Activated naive CD8-positive, alpha-beta T cell treated with anti-CD3 and anti-CD28 coated beads for 36 hours (primary cell): ENCODE measurements at places on chromosomes 5 and 9.

GRCh38 chr9:103444176-103444575, 449.0 kb downstream of the CYLC2 start:
- no peak for DNase-seq

DNA sequence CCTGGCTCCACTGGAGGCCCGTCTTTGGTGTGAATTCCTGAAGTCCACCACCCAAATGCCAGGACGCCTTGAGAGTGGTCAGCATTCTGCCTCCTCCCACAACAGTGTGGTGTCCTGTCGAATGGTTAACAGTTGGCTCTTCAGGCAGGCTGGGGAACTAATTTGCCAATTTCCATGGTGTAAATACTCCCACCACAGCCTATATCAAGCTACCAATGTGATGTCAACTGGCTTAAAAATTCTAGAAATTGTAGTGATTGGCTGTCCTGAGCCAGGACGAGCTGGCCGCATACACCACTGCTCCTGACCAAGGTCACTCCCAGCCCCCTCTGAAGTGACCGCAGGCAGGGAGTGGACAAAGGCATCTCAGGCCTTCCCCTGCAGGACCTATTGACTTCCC, 11.1 kb downstream of the UNC5A start:
- no peak for DNase-seq

DNA sequence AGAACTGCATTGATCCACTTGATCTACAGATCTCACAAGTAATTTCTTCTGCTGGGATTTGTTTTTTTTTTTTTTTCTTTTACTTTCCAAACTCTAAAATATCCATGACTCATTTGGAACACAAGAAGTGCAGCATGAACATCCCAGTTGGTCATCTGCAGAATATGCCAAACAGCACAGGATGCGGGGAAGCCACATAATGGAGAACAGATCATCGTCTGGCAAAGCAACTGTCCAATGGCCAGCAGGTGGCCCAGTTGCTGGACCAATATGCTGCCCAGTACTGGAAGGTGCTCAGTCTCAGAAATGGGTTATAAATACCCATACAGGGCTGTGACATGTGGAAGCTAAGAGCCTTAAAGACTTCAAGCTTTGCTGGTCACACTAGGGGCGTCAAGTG, 221.3 kb upstream of the TAS2R1 start:
- DNase-seq: no peak

GRCh38 chr5:169668732-169669131, 31.7 kb downstream of the DOCK2 start:
- DNase-seq: no peak

DNA sequence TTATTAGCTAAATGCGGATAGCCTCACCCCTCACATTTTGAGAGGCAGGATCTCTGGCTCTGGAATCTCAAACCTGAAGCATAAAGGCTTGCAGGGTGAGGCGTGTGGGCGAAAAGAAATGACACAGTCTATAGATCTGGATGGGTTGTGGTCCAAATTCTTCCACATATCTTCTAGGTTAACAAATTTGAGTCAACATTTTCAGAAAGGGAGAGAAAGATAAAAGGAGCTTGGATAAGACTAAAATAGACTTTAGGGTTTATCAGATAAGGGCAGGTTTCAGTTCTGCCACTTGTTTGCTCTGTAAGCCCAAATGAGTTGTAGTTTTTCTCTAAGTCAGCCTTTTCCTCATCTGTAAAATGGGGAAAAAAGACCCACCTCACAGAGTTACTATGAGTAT, 220.9 kb downstream of the TRIM32 start:
- DNase-seq: no peak

- no peak for DNase-seq
Observed at GRCh38 chr5:172636279-172637050, 4.6 kb upstream of the NEURL1B start.

GRCh38 chr9:2227144-2227867, 212.2 kb downstream of the SMARCA2 start:
- no peak for DNase-seq

DNA sequence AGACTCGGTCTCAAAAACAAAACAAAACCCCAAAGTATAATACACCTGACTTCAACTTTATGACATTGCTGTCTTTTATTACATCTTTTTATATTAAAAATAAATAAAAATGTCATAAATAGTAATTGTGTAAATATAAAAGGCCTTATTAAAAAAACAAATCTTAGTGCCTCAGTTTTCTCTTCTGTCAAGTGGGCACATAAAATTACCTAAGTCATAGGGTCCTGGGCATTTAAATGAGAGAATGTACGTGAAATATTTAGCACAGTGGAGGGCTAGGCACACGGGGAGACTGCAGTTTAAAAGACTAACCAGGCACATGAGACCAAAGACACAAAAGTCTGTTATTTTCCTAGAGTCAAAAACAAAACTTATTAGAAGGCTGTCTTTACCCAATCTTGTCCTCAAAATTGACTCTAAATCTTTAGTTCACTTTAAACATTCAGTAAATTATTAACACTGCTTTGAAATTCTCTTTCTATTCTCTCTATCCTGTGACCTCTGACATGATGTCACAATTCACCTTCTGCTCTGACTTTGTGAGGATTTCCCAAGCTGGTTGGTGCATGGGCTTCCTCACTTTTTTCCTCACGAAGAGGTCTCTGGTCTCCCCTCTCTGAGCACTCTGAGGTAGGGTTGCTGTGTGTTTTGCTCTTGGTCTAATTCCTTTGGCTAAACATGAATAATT, 2.5 kb upstream of the RNF14 start:
- no peak for DNase-seq

GRCh38 chr9:120402741-120403542, 177.0 kb downstream of the CDK5RAP2 start:
- no peak for DNase-seq

GRCh38 chr5:98581112-98581997, 192.1 kb upstream of the RGMB start:
- DNase-seq: no peak

- no peak for DNase-seq
Observed at GRCh38 chr9:85729882-85730281, 11.9 kb downstream of the AGTPBP1 start.

DNA sequence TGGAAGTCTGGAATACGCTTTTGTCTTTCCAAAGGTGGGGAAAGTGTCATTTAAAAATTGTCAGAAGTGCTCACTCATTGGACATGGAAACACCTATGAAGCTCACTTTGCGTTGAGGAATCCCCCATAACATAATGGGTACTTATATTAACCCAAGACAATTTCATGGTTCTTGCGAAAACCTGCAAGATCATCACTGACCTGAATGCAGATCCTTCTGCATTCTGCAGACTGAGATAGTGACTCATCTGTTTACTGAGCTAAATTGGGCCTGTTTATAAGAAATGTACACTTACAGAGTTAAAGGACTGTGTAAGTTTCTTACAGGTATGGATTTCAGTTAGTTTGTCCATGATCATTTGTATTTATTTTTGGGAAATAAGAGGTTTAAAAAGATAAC, 153.0 kb downstream of the HMHB1 start:
- DNase-seq: no peak

- DNase-seq: no peak
Observed at GRCh38 chr5:8538821-8539220, 669.9 kb downstream of the MTRR start.

- DNase-seq: no peak
Observed at GRCh38 chr5:2912741-2913140, 161.3 kb upstream of the IRX2 start.

- no peak for DNase-seq
Observed at GRCh38 chr5:166906991-166907713, 1384.3 kb upstream of the WWC1 start.

GRCh38 chr5:157447201-157447637, 12.8 kb upstream of the NIPAL4 start:
- no peak for DNase-seq

- no peak for DNase-seq
Observed at GRCh38 chr5:82561797-82562196, 283.6 kb upstream of the RPS23 start.

- no peak for DNase-seq
Observed at GRCh38 chr5:91408710-91409109, 25.6 kb upstream of the ARRDC3 start.

- peak; percentile 11 for DNase-seq
Observed at GRCh38 chr9:113309204-113309813, 6.1 kb upstream of the RNF183 start.

- DNase-seq: no peak
Observed at GRCh38 chr9:120692901-120693699, 21.2 kb downstream of the MEGF9 start.

GRCh38 chr5:44046619-44047364, 342.4 kb downstream of the FGF10 start:
- DNase-seq: no peak

DNA sequence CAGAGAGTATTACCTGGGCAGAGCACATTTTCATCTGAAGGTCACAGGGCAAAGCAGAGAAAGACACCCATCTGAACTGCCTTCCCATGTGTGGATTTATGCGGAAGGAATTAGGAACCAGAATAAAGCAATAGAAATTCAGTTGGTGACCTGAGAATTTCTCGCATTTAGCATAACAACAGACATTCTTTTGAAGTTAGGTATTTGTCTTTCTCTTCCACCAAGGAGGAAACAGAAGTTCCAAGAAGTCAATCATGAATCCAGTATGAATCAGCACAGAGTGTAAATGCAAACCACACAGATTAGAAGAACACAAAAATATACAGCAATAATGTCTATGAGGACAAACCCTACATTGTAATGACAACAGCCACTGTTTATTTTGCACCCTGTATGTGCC, 515.2 kb upstream of the BRINP1 start:
- DNase-seq: no peak

- no peak for DNase-seq
Observed at GRCh38 chr5:9519537-9519936, 26.3 kb downstream of the SEMA5A start.

DNA sequence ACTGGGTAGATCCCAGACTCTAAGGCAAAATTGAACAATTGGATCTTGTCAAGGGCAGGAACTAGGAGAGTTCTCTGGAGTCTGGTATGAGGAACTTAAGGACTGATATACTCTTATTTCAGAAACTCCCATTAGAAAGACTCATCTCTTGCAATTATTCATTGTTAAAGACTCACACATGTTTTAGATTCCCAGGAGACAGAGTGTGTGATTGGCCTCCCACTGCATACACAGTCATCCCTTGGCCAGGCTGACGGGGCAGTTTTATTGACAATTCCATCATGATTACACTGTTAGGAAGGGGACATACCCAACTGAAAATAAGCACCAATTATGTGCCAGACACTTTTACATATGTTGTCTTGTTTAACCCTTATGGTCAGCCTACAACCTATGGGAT, 347.2 kb downstream of the DMAC1 start:
- no peak for DNase-seq

DNA sequence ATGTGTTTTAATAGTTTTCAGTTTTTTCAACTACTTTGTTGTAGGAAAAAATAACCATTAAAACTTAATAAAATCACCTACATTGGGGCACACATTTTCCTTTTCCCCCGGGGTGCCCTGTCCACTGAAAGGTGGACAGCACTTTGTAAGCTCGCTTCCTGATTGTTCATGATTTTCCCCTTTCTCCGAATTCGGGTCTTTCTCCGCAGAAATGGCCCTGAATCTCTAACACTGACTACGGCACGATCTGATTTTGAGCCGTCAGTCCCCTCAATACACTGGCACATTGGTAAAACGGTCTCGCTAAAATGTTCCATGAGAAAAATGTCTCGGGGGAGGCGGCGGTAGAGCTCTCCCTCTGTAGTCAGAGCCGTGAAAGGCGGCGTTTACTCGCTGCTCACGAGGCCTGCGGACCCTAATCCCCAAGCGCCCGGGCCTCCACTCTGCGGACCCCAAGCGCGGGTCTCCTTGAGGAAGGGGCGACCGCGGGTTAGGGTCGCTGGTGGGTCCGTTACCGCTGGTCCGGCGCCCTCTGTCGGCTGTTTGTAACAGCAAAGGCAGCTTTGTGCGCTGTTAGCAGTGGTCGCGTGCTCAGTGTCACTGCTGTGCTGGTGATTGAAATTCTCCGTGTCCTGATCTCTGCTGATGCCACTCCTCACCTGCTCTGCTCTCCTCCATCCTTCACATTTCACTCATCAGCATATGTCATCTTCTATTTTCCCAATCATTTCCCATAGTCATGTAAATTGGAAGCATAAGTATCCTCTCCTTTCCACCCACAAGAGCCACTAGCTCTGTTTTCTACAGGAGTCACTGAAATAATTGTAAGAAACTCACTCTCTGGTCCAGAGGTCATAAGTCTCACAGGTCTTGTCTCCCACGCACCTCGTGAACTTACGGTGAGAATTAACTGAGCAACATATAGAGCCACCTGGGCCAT, 10.8 kb upstream of the IFNA2 start:
- peak; percentile 57 for DNase-seq

- no peak for DNase-seq
Observed at GRCh38 chr5:1161833-1162229, 39.6 kb upstream of the SLC6A19 start.

DNA sequence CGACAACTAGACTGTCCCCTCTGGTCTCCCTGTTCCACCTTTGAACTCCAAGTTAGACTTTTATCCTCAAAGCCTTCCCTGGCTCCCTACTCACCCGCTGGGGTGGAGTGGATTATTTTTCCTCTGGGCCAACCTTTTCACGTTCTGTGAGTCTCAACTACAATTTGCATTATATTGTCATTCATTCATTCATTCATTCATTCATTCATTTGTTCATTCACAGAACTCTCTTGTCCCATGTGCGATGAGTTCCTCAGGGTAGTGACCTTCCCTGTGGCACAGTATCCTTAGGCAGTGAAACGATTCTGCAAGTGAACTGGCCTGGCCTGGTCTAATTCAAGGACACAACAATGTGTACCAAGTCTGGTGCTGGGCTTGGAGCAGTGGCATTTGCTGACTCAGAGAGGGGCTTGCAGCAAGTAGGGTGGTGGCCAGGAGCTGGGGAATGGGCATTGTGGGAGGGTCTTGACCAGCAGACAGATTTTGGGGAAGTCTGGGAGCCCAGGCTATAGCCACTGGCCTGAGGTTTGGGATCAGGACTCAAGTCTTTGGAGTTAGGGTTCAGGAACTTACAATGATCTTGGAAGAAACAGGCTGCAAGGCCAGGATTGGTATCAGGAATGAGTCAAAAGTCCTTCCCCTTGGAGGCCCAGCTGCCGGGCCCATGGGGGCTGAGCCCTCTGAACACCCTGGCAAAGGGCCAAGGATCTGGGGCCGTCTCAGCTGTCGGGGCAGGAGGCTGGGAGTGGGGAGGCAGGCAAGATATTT, 37.2 kb upstream of the COL15A1 start:
- no peak for DNase-seq
